ENCODE measurements at places on chromosomes 13 and 19.

- peak; percentile 24 for DNase-seq
These were observed 155.0 kb downstream of the POSTN start for GRCh38 chr13:37443538-37443937.

DNA sequence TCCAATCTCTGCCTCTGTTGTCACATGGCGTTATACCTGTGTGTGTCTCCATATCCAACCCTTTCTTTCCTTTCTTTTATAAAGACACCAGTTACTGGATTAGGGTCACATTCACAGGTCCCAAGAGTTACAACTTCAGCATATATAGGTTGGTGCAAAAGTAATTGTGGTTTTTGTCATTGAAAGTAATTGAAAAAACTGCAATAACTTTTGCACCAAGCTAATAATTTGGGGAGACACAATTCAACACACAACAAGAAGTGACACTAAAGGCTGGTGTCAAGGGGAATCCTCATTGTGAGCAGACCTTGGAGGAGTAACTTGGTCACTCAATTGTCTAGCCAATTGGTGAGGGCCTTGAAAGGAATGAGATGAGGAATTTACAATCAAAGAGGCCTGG is 1366.1 kb downstream of the PCDH9 start:
- DNase-seq: no peak

DNA sequence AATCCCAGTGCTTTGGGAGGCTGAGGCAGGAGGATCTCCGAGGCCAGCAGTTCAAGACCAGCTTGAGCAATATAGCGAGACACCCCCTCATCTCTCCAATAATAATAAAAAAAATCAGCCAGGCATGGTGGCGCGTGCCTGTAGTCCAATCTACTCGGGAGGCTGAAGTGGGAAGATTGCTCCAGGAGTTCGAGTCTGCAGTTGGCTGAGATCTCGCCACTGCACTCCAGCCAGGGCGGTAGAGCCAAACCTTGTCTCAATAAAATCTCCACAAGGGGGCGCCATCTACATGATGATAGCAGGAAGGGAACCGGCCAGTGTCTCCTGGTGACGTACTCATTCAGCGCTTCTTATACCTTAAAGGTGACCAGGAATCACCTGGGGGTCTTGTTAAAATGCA is 13.6 kb upstream of the C5AR1 start:
- peak; percentile 48 for DNase-seq

- no peak for DNase-seq
These were observed 874 bp downstream of the TRIM28 start for GRCh38 chr19:58544591-58545285.

- DNase-seq: no peak
These were observed 90.6 kb downstream of the TNFSF13B start for GRCh38 chr13:108360139-108360538.
